ENCODE measurements at places on chromosomes 1 and 21.

DNA sequence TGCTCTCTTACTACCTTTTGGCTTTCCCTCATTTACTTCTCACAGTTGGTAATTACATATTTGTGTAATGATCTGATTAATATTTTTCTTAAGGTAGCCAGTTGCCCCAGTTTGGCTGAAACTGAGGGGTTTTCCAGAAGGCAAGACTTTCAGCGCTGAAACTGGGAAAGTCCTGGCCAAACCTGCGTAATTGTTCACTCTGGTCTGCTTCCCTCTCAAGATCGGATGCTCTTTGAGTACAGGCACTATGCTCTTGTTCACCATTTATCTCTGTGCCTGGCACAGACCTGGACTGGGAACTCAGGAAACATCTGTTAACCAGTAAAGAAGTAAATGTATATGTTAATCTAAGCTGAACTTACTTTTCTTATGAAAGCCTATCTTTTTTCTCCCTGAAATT lies 209.6 kb upstream of the HOOK1 start:
- no peak for DNase-seq

DNA sequence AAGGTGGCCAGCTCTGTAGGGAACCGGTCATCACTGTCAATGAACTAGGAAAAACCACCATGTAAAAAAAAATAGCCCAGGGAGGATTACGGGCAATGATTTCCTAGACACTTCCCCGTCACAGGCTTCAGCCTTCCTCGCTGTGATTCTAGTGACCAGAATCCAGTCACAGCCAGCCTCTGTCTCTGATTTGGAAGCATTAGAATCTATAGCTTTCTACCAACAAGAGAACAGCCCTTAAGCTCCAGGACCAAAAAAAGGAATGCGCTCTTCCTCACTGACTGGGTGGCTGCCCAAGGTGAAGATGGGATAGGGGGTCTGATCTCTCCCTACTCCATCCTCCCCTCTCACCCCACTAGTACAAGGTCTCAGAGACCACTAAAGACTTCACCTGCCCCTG lies 67.2 kb downstream of the TEX35 start:
- no peak for DNase-seq

DNA sequence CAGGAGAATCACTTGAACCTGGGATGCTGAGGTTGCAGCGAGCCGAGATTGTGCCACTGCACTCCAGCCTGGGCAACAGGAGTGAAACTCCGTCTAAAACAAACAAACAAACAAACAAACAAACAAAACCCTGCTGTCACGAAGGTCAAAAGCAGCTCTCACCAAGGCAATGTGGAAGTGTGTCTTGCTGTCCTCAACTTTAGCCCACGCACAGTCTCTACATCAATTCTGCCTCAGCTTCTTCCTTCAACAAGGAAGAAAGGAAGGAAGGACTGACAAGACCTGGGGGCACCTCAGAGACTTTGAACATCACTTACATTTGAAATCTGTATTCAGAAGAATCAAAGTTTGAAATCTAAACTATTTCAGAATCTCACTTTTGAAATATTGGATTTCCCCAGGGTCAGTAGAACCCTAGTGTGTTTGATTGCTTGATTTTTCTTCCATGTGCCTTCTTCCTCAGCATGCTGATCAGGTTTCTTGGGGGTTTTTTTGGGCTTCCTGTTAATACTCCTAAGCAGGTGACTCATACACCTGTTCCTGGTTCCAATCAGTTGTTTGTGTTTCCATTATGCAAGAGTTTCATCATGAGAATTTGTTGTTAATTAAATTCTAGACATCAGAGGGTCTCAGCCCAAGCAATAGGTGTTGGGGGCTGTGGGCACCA lies 6.5 kb upstream of the CSTB start:
- no peak for DNase-seq

GRCh38 chr1:215055281-215055935 lies 27.1 kb upstream of the KCNK2 start:
- no peak for DNase-seq

DNA sequence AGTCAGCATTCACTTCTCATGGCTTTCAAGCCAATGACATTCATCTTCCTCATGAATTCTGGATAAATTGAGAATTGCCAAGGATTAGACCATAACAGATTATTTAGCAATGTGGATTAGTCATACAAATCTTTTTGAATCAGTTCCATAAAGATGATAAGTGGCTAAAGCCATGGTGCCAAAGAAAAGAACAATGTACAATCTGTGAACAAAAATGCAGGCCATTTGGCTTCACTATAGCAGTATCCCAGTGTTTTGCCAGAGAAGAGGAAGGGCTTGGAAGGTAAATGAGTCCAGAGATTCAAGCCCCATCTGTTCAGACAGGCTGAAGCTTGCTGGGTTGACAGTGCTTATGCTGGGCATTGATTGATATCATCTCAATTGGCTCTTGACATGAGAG lies 376.4 kb upstream of the LRRC7 start:
- peak; percentile 55 for DNase-seq

DNA sequence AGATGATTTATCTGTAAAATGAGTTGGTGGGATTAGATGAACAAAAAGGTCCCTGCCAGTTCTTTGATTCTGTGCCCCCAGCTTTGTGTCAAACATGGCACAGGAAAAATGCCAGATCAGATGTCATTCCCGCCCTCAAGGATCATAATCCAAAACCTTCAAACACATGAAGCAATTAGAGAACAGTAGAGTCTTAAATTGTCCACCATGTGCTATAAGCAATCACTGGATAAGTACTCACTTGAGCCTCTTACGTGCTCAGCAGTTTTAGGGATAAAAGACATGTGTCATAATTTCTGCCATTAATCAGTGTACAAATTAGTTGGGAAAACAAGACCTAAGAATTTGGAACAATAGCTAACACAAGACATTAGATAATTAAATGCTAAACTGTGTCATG lies 15.4 kb upstream of the KIAA0040 start:
- no peak for DNase-seq

GRCh38 chr1:1182491-1183220 lies 9.0 kb downstream of the TTLL10 start:
- no peak for DNase-seq

GRCh38 chr1:50368179-50369007 lies 54.9 kb downstream of the DMRTA2 start:
- DNase-seq = peak; percentile 49

GRCh38 chr21:36658926-36659325 lies 40.0 kb upstream of the SIM2 start:
- no peak for DNase-seq

GRCh38 chr1:175015243-175015642 lies 8.0 kb downstream of the MRPS14 start:
- no peak for DNase-seq

- DNase-seq = no peak
These were observed 805.8 kb downstream of the USP25 start for GRCh38 chr21:16535626-16536025.

DNA sequence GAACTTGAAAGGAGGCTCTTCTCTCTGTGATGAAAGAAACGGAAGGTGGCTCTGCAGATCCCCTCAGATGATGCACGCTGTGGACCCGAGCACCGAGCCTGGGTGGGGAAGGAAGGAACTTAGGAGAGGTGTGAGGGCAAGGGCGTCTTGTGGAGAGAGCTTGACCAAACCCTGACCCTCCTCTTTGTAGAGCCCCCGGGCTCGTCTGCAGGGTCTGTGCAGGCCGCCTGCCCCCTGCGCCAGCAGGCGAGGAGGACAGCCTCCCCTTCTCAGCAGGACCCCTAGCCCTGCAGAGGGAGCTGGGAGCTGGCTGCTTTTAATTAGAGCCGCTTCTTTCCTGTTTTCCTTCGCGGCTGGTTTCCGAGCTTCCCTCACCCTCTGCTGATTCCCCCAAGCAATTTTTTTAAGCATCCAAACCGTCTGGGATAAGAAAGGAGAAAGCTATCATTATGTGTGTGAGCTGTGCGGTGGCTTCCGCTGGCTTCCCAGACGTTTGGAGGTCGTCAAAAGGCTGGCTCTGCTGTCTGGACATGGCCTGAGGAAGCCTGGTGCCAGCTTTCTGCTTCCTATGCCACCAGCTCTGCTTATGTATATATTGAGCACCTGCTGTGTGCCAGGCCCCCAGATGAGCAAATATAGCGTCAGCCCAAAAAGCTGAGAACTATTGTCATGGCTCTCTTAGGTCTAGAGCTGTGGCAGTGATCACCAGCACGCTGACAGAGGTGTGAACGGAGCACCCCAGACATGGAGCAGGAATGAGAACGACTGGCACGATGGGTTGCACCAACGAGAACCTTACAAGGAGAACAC lies 160.2 kb upstream of the IRF2BP2 start:
- no peak for DNase-seq

GRCh38 chr1:226882631-226883409 lies 12.4 kb downstream of the PSEN2 start:
- no peak for DNase-seq

GRCh38 chr1:31581821-31582810 lies 5.8 kb downstream of the TINAGL1 start:
- DNase-seq = no peak

GRCh38 chr1:11648732-11649158 lies 5.5 kb downstream of the FBXO2 start:
- no peak for DNase-seq

DNA sequence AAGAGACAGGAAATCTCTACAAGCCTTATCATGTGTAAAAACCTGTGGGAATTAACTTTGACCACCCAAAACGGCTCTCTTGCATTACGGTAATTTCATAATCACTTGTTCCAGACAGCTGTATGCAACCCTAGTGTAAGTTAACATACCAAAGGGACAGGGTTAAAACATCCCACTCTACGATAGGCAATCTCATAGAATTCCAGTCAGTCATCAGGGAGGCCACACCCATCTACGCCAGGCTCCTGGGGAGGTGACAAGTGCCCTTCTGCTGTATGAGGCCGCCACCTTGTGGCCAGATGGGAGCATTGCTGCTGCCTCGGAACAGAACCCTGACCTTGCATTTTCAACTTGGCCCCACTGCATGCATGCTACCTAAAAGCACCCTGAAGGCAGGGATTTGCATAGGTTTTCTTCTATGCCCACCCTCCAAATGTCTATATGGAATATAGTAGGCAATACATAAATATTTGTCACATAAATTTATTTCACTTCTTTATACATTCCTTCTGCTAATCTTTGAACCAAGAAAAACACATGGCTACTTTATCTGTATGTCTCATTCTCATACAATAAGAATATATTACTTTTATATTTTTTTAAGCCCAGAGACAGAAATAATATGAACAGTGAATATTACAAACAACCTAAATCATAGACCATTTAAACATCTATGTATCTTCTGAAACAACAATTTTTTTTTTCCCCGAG lies 12.6 kb downstream of the HSF2BP start:
- DNase-seq = peak; percentile 84

GRCh38 chr1:216742625-216743024 lies 19.4 kb upstream of the ESRRG start:
- no peak for DNase-seq

DNA sequence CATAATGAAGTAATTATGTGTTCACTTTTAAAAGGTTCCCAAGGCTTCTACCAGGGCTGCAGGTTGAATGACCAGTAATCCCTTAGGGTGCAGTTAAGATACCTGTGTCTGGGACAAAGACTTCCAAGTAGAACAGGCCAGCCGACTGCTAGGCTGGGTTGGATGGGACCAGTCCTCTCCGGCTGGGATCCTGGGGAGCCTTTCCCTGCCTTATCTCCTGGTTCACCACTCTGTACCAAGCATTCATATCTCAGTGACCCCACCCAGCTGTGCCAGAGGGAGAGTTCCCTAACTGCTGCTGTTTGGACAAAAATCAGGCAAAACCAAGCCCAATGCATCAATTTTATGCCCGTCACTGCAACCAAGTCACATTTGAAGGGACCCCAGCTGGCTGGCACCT lies 116.2 kb upstream of the ATP1A1 start:
- DNase-seq = no peak

DNA sequence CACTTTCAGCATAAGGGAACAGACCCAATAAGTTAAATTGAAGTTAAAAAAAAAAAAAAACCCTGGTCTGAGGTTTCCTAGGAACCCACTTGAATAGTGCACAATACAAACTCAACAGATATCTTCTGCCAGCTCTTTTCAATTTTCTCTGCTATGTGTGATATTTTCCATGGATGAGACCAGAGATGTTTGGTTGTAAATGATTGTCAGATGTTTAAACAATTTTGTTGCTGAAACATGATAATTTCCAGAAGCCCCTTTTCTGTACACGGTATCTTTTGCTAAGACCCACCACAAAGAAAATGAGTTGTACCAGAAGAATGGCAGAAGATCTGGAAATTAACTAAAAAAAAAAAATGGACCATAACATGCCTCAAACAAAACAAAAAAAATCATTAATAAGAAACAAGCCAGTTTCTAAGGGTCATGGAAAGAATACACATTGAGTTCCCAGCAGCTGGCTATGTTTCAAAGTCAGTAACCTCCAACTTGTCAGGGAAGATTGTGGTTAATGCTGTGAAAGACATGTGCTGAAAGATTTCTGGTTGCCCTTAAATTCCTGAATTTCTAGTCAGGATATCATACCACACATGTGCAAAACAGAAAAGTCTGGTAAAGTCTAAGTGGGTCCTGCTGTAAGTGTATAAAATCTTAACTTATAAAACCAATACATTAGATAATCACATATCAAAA lies 35.6 kb upstream of the MGST3 start:
- DNase-seq = no peak

GRCh38 chr1:153122831-153123421 lies 9.6 kb upstream of the SPRR2F start:
- DNase-seq = peak; percentile 29

DNA sequence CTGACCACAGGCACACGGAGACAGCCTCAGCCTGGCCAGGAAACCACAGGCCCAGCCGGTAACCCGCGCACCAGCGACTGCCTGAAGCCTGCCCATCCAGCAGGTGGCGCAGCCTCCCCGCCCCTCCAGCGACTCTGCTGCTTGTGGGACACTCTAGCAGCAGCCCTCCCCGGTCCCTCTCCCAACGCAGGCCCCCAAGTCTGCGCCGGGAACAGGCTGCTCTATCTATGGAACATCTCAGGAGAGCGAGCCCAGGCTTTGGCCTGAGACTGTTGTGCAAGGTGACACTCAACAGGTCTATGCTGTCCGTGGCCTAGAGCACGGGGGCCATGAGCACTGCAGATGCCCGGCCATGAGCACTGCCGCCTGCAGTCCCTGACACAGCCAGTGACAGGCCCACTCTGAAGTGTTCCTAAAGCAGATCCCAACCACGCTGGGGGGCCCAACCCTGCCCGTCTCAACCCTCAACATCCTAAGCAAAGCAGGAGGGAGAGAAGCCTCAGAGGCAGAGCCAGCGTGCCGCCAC lies 28.4 kb downstream of the WDR4 start:
- DNase-seq = no peak

- no peak for DNase-seq
These were observed 448.5 kb downstream of the NUF2 start for GRCh38 chr1:163770265-163770664.

- DNase-seq = no peak
These were observed 36.1 kb downstream of the PHC2 start for GRCh38 chr1:33394770-33395169.

GRCh38 chr1:73744985-73745384 lies 453.0 kb downstream of the LRRIQ3 start:
- no peak for DNase-seq

GRCh38 chr1:230754796-230755195 lies 7.6 kb downstream of the CAPN9 start:
- no peak for DNase-seq

Measured in NCI-H2171 (cell line).